ENCODE measurements at places on chromosomes 7 and 10.

- peak; percentile 79 for DNase-seq
Observed at GRCh38 chr7:23467806-23468525, 2.3 kb downstream of the IGF2BP3 start.

- peak; percentile 43 for DNase-seq
Observed at GRCh38 chr10:112379635-112380296, 5.8 kb downstream of the ACSL5 start.

- no peak for DNase-seq
Observed at GRCh38 chr7:138887872-138888656, 90.1 kb upstream of the ATP6V0A4 start.

DNA sequence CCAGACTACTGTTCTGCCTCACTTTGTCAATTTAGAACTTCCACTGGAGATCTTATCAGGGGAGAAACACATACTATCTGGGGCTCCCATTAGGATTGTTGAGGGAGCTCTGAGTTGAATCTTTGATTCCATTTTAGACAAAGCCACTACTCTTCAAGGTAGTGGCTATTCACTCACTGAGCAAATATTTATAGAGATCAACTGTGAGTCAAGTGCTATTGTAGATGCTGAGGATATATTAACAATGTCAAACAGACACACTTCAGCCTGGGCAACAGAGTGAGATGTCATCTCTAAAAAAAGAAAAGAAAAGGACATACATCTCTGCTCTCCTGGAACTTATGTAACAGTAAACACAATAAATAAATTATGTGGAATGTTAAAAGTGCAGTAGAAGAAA is 315.3 kb downstream of the PTEN start:
- no peak for DNase-seq

GRCh38 chr10:52668024-52668423 is 104.6 kb downstream of the MBL2 start:
- peak; percentile 70 for DNase-seq

DNA sequence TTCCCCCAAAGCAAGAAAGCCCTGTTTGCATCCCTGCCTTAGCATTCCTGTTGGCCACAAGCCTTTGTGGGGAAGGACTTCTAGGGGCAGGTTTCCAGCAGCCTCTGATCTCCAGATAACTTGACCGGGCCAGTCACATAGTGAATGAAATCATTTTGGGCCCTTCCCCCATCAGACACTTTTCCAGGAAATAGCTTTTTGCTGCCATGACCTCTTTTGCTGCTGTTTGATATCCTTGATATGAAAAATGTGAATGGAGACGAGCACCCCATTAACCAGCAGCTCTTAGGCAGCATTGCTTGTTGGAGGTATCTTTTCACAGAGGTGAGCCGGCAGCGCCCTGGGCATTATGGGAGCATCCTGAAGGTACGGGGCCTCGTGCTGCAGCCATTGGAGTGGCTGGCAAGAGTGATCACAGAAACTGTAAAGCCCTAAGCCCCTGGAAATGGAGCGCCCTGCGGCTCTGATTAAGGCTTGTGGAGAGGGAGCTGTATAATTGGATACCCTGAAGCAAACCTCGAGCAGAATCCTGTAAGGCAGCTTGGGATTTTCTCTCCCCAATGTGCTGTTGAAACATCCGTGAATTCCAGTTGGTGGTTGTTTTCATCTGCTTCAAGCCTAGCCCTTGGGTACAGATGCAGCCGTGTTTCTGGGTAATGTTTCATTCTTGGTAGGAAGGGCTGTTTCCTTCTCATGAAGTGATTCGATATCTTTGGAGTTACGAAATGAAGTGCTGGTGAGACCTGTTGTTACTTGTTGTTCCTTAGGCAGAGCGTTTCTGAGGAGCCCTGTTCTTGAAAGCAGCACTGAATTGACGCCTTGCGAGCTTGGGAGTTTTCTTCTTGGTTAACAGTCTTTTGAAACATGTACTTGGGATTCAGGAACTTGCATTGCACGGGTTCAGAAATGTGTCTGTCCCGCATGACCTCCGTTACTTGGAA is 179.0 kb downstream of the PTEN start:
- DNase-seq = peak; percentile 24

- peak; percentile 39 for DNase-seq
Observed at GRCh38 chr7:20647908-20648776, 32.7 kb downstream of the ABCB5 start.

DNA sequence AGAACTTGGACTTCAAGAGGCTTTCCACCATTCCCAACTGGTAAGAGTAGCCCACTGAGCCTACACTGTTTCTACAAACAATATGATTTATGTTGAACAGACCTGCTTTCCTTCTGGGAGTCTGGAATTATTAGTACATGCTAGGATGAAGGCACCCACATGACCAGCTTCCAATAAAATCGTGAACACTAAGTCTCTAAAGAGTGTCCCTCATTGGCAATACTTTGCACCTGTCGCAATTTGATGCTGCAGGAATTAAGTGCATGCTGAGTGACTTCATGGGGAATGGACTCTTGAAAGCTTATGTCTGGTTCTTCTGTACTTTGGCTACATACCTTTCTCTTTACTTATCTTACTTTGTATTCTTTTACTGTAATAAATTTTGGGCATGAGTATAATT is 305.2 kb upstream of the GHITM start:
- no peak for DNase-seq

DNA sequence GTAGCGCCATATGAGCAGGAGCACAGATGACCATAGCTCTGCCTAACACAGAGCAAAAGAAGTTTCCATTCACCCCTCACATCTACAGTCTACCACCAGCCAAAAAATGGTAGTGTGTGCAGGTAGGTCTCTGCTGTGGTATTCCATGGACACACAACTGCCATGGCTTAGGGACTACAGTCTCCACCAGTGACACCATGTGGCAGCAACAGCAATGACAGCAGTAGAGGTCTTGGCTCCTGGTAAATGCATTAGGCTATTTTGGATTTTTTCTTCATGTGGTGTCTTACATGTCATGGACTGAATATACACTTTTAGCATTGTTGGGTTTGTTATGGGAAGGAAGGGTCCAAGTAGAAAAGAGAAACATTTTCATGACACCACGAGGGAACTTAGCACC is 70.1 kb upstream of the CABCOCO1 start:
- peak; percentile 16 for DNase-seq

- peak; percentile 56 for DNase-seq
Observed at GRCh38 chr7:108613147-108613948, 43.7 kb downstream of the DNAJB9 start.

GRCh38 chr7:45039106-45039505 is 39.1 kb downstream of the CCM2 start:
- no peak for DNase-seq

GRCh38 chr7:76202666-76203030 is 952 bp downstream of the SRRM3 start:
- no peak for DNase-seq

- no peak for DNase-seq
Observed at GRCh38 chr7:40393660-40394059, 258.9 kb downstream of the SUGCT start.

DNA sequence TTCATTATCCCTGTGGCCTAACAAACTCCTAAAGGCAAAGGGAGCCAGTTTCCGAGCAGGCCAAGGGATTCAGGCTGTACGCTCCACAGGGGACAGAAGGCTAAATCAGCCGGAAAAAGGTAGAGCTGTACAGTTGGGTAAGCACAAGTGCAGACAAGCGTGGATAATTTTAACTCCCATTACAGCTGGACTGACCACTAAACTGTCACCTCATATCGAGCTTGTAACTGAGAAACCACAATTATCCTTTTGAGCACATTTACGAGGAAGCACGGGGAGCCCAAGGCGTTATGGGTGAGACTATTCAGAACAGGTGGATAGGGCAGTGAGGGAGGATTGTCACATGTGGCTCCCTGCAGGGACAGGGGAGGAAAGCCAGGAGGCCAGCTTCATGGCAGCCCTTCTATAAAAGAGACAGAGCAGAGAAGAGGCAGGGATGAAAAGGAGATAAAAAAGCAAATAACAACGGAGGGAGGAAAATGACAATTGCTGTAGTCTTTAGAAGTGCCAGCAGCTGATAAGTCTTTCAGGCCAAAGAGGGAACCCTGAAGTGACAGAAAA is 288.0 kb downstream of the FGFR2 start:
- DNase-seq = no peak

DNA sequence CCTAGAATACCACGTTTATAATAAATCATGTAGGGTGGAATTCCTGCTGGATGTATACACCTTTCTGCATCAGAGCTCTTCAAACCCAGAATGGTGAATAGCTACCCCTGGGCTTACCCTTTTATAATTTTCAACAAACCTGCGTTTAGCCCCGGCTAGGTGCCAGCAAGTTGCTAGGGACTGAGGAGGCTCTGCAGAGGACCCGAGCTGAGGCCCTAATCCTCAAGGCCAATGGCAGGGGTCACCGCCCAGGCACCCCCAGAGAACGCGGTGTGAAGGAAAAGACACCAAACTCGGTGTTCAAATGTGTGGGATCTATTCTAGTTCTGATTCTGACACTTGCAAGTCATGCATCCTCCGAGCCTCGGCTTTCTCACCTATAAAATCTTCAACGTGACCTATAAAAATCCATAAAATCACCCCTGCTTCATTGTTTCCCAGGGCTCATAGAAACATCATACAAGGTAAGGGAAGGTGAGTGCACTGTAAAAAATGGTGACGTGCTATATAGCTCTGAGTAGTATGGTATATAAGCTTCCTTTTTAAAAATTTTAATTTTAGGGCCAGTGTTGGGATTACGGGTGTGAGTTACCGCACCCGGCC is 2.5 kb upstream of the ANXA11 start:
- DNase-seq = no peak
